ENCODE measurements at places on chromosomes 6 and 20.

DNA sequence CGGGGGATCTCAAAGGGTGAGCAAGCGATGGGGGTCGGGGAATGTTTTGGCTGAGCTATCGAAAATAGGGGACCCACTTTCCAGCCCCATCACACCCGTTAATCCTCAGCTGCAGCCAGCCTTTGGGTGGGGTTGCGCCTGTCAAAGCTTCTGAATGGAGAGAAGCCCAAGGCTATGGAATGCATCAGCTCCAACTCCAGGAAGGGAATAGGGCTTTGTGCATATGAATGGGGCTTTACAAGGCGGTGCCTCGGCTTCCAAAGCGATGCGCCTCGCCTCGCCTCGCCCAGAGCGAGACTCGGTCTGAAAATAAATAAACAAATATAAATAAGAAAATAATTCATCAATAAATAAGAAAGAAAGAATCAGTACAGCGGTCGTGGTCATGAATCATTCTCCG lies 751.4 kb upstream of the DEFB115 start:
- no peak for DNase-seq

GRCh38 chr6:98574984-98575383 lies 259.4 kb upstream of the POU3F2 start:
- DNase-seq, result no peak

- no peak for DNase-seq
These were observed 164.2 kb downstream of the GMPR start for GRCh38 chr6:16402581-16402900.

DNA sequence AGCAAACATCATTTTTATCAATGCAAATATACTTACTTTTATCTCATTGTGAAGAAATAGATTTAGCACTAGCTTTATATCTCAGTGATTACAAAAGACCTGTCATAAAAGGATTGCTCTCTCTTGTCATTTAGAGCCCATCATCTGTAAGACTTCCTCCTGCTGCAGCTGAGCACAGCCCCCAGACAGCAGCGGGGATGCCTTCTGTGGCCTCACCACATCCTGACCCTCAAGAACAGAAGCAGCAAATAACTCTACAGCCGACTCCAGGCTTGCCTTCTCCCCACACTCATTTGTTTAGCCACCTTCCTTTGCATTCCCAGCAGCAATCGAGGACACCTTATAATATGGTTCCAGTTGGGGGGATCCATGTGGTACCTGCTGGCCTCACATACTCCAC lies 127.0 kb upstream of the EDN1 start:
- peak; percentile 8 for DNase-seq

- peak; percentile 18 for DNase-seq
These were observed 91.6 kb downstream of the PRND start for GRCh38 chr20:4813076-4813862.

GRCh38 chr6:101226677-101227135 lies 166.8 kb upstream of the GRIK2 start:
- no peak for DNase-seq

DNA sequence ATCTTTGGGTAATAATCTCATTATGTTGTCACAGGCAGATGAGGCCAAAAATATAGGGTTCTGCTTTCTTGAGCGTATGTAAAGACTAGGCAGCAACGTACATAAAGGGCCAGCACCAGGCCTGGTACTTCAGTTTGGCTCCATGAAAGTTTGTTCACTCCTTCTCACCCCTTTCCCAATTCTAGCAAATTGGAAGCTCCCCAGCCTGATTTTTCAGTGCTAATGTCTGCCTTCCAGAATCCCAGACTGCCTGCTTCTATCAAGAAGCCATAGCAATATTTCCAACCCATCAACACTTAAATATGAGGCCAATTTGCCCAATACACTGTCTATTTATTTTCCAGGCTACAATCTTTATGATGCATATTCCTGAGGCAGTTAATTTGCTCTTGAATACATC lies 93.4 kb upstream of the PTPRT start:
- no peak for DNase-seq

DNA sequence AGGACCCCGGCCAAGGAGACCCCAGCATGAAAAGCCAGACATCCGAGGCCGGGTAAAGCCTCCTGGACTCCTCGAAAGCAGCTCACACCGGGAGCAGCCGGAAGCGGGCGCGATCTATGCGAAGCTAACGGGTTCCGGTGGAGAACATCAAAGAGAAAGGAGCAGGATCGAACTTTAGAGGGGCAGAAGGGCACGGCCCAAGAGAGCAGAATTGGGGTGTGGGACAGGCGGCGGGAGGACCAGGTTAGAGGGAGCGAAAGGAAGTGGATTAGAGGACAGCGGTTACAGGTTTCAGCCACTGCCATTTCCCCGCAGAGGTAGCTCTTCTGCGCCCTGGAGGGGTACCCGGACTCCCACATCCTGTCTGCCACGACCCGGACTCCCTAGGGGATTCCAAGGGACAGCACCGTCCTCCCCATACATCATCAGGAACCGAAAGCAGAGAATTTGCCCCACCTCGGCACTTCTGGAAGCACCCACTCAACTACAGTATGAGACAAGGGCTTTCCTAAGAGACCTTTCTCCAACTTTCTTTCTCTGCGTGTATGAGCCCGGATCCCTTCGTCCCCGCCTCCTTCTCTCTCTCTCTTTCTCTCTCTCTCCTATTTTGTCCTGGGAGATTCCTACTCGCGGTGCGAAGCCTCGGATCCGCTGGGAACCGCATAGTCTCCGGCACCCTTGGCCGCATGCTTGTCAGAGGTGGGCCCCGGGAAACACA lies 507 bp upstream of the VGLL2 start:
- DNase-seq, result no peak

GRCh38 chr6:93391965-93392364 lies 27.4 kb downstream of the EPHA7 start:
- DNase-seq, result no peak

GRCh38 chr20:51529081-51529681 lies 13.3 kb downstream of the NFATC2 start:
- peak; percentile 46 for DNase-seq

DNA sequence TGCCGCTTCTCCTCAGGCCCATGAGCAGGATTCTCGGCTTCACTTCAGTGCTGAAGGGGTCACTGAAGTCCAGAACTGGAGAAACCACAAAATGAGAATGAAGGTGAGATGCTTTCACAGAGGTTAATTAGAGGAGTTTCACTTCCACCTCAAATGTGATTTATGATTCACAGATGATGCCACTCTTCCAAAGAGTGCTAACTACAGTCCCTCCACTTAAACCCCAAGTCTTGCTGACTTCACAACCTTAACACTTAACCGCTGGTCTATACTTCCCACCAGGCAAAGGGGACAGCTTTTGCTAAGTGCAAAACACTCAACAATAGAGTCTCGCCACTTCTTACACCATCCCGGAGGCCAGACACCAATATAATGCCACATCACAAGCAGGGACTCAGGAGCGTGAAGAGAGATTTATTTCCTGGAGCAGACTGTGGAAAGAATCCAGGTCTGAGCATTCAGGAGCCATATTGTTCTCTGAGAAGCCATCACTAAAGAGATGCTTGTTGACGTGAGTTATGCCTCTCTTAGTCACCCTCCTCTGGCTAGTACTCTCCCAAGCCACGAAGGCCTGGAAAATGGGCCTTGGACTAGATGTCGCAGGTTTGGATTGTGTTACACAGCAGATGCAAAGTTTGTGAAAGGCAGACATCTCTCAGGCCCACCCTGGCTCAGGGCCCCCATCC lies 24.4 kb downstream of the RRAGD start:
- DNase-seq, result no peak

- DNase-seq, result no peak
These were observed 340.9 kb downstream of the ESR1 start for GRCh38 chr6:152148412-152148811.

- no peak for DNase-seq
These were observed 157.2 kb downstream of the CD83 start for GRCh38 chr6:14274546-14275492.

DNA sequence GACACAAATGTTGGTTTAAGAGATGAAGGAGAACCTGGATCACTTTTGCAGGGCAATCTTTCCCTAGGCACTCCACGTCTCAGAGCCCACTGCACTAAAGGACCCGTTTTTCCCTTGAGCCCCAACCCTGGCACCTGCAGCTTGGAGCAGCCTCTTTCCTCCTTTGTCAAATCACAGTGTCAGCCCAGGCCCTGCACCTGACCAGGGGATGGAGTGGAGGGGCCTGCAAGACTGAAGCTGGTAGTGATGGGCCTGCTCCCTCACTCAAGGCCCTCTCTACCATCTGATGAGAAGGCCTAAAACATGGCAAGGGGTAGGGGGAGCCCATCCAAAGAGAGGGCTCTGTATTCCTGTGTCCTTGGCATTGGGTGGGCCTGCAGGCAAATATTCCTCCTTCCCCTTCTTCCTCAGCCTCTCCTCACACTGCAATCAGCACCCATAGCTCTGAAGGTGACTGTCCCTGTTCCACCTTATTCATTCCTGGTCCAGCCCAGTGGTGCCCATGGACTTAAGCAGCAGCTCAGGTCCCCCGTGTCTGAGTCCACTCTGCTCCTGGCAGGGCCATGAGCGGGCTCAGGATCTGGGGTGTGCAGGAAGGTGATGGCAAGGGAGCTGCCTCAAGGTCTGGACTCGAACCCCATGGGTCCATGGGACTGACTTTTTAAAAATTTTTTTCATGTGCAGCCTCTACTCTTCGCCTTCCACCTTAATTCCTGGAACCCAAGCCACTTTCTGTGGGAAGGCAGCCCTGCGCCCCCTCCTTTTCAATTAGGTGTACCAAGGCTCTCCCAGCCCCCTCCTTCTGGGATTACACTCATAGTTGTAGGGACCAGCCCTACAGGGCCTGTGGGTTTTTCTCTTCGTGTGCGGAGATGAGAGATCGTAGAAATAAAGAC lies 6.7 kb downstream of the RAET1G start:
- no peak for DNase-seq

DNA sequence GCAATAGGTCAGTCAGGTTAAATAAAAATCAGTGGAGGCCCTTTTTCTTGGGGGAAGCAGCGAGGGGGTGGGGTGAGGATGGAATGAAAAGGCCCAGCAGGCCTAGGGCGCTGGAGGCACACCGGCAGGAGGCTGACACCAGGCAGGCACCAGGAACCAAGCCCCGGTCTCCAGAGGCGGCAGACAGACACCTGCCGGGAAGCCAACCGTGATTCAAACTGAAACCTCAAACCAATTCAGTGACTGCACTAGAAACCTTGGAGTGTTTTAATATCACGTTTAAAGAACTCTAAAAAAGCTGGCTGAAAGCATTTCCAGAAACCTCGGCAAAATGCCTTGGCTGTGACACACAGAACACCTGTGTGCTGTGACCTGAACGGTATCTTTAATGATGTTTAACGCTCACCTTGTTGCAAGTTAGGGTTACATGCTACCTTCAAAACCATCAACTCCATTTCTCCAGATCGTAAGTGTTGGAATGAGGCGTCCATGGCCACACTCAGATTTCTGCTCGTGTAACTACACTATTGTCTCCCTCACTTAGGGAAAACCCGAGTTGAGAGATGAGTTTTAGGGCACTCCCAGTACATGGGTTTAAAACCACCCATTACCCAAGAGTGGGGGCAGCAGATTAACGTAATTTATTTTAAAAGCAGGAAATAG lies 27.2 kb downstream of the DIDO1 start:
- no peak for DNase-seq

GRCh38 chr20:59207742-59208357 lies 44.2 kb downstream of the ZNF831 start:
- DNase-seq, result peak; percentile 84

- DNase-seq, result no peak
These were observed 70.7 kb downstream of the ANKRD6 start for GRCh38 chr6:89503641-89504040.

DNA sequence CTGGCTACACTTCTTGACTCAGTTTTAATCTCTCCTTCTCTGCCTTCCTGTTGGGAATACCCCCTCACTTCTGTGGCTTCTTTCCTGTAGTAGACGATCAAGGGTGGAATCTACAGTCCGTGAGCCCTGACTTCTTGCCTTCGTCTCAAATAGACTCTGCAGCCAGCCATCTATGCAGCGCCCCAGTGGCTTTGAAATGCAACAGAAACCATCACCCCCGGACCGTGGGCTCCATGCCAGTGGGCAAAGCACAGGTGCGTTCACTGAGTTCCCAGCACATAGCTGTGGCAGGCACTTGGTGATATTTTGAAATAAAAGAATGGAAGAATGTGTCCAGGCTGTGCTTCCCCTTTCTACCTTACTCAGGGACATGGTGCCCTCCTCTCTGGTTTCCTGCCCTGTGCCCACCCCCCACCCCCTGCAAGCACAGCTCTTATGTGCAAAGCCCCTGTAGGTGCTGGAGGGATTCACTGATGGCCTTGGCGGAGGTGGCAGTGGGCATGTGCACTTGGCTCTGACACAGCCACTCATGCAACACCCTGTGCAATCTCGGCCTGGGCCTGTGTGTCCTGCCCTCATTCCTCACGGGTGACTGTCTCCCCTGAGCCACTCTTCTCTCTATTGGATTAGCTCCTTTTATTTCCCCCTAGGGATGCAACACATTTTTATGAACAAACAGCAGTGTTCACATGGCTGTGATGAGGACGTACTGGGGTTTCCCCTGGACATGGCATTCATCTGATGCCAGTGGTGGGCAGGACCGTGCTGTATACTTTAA lies 5.5 kb upstream of the CDSN start:
- DNase-seq, result no peak

DNA sequence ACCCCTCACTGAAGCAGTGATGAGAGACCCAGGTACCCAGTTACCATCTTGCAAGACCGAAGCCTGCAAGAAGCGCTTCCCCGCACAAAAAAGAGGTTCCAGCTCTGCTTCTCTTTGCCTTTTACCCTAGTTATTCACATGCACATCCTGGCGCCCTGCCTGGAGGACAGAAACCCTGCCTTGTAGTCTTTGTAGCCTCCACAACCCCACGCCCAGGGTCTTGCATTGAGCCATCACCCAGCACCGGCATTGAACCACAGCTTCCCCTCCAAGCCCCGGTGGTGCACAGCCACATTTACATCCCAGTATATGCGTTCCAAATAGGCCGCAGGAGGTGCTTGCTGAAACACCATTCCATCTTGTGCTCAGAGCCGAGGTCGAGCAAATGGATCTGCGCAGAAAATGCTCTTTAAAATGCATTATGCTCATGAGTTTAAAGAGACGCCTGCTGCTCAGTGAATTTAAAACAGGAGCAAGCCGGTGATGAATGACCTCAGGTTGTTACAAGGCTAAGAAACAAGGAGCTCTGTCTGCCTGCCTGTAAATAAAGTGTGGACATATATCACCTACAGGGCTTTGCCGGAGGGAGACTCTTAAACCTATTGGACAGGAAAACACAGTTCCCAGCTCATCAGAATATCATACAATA lies 61.7 kb downstream of the GNAS-AS1 start:
- DNase-seq, result no peak

GRCh38 chr6:18400831-18401446 lies 13.8 kb downstream of the RNF144B start:
- DNase-seq, result no peak

DNA sequence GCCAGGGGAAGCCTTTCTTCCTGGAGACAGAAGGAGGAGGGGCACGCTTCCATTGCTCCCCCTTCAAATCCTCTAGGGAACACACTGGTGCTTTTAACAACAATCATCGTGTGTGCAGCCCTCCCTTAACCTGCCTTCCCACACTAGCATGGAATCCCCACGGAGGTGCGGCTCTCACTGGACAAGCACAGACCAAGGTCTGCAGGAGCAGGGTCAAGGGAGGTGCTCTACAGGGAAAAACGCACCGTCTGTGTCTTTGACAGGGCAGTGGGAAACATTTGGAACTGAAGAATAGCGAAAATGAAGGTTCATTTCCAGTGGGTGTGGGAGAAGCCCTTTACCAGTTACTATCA lies 527.1 kb downstream of the QKI start:
- no peak for DNase-seq

- no peak for DNase-seq
These were observed 93.7 kb upstream of the ATXN1 start for GRCh38 chr6:16854986-16855385.

All from activated CD4-positive, alpha-beta T cell treated with anti-CD3 and anti-CD28 coated beads, Interleukin-2, amount 50 U/mL, for 1 hour (primary cell).